ENCODE measurements at places on chromosomes 4 and X. TPM values are rescaled to one million over a fixed set of nuclear protein-coding genes. Genes with fewer than 3 reads are reported as not detected.

DNA sequence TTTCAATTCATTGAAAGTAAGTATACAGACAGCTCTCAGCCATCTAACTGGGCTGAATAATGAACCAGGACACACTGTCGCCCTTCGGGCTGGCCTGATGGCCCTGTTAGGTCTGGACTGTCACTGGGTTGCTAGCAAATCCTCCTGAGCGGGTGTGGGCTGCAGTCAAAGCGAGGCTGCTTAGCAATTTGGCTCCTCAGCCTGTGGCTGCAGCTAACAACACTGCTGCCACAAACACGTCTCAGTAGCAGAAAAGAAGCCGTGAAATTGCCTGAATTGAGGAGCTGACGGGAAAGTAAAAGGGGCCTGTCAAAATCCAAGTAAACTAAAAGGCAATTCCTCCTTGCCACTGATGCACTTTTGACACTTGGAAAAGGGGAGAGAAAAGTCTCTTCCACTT, 72.8 kb downstream of the SMIM20 start:
- DNase-seq, result no peak

GRCh38 chr4:101356928-101357327, 9.6 kb upstream of the PPP3CA start:
- DNase-seq, result no peak

DNA sequence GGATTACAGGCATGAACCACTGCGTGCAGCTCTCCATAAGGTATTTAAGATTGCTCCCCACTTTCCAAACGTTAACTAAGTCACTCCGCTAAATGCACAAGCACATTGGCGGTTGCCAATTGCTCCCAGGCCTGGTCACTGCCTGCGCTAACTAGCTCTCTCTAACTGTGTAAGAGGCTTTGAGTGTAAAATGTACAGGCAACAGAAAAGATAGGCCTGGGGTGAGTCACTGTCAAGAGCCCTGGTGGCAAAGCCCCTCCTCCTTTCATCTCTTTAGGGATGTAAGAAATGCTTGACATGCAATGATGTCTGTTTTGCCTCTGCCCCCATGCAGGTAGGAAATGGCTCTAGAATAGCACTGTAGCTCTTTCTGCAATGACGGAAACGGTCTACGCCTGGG, 329.7 kb upstream of the GATB start:
- DNase-seq, result no peak

- DNase-seq, result no peak
Measured at GRCh38 chr4:55020131-55020530, 105.3 kb downstream of the KDR start.

DNA sequence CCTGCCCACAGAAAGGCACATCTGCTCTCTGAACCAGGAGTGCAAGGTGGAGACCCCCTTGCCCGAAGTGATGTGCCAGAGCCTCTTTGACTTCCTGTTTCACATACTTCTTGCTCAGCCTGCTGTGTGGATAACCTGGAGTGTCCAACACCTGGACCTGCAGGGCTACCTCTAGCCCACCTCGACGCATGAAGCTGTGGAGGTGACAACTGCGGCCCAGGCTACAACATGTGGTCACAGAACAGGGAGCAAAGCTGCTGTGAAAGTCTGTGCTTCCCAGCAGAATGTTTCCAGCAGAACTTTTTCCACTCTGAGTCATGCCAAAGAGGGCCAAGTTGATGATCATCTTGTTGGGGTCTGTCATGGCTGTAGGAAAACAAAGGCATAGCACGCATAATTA, 1.5 kb downstream of the GIMD1 start:
- DNase-seq, result no peak

The CXorf38 gene
- 3.6 TPM for total RNA-seq

The TASL gene
- not detected for total RNA-seq
